Pulmonary artery endothelial cell (primary cell): ENCODE measurements at places on chromosomes 5 and 9.

GRCh38 chr5:17346811-17347210 is 129.4 kb downstream of the BASP1 start:
- DNase-seq: no peak

GRCh38 chr5:113682497-113683136 is 169.1 kb downstream of the YTHDC2 start:
- DNase-seq: no peak

GRCh38 chr5:167245868-167246267 is 1045.6 kb upstream of the WWC1 start:
- no peak for DNase-seq

- no peak for DNase-seq
Observed at GRCh38 chr5:133327946-133328401, 276.2 kb downstream of the HSPA4 start.

DNA sequence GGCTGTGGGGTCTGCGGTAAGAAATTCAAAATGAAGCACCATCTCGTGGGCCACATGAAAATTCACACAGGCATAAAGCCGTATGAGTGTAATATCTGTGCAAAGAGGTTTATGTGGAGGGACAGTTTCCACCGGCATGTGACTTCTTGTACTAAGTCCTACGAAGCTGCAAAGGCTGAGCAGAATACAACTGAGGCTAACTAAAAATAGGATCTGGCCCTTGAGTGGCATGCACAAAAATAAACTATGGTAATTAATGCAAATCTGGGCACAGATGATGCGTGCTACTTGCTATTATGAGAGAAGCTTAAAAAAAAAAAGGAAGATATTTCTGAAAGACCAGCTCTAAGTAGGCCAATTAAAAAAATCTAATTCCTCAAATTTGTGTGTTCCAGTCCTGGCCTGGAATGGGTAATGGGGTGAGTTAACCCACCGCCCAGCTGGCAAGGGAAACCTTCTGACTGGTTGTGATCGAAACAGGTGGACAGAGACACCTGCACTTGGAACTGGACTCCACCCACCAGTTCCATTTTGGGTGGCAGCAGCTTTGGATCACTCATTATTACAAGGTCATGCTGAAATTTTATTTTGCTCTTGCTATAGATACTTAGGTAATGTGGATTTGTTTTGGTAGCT is 26.6 kb upstream of the ZBTB34 start:
- DNase-seq: no peak

DNA sequence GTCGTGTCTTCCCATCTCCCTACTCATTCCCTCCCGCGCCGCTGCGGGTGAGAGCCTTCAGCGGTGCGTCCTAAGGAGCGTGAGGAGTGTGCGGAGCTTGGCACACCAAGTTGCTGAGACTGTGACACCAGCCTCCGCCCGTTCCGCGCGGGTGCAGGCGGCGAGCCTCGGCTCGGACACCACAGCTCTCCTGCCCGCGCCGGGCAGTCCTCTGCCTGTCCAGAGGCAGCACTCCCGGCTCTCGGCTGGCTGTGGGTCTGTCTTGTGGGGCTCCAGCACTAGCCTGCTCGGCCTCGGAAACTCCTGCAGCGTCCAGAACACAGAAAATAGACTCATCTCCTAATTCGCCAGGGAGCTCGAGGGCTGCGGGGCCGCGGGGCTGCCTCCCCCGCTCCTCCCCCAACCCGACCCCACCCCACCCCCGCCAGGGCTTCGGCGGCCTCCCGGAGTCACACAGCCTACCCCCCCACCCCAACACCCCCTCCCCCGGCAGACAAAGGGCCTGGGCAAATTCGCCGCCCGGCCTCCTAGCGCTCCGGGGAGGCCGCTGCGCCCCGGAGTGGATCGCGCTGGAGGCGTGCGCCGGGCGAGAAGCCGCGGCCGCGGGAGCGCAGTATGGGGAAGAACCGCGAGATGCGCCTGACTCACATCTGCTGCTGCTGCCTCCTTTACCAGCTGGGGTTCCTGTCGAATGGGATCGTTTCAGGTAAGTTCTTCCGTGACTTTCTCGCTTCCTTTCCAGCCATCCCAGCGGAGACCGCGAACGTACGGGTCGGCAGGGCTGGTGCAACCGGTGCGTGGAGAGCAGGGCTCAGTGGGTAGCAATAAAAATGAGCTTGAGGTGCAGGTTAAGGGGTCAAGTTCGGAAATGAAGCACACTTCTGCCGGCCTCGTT is at the start of gene ADAMTS19:
TSS of gene ADAMTS19 (plus strand) at position 522 of the 895 bp plus-strand sequence. CDS start at position 616, 94 bp downstream.
- DNase-seq: no peak

DNA sequence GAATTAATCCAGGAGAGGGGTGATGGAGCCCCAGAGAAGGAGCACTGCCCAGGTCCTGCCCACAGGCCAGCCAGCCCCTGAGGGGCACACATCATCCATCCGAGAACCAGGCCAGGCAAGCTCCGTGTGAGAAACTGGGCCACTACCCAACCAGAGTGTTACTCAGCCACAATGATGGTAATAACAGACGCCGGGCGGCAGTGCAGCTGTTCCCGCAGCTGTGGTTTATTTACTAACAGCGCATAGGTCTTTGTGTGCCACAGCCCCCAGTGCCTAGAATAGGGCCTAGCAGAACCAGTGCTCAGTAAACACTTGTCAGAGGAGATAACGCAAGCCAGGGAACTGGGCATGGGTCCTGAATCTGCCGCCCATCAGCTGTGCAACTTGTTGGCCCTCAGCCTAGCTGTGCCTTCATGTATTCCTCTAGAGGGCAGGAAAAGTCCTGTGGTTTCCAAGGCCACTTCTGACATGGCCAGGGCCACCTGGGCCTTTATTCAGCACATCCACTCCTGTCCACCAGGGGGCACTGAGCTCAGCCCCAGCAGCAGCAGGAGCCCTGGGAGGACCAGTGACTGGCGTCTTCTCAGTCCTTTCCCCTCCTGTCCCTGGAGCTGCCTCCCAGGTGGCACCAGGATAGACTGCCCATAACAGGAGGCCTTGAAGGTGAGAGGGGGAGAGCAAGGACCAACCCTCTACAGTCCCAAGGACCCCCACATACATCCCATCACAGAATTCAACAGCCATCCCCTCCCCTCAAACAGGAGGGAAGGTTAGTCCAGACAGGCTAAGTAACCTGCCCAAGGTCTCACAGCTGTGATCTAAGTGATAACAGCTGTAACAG is 2.1 kb downstream of the MXD3 start:
- DNase-seq: no peak

DNA sequence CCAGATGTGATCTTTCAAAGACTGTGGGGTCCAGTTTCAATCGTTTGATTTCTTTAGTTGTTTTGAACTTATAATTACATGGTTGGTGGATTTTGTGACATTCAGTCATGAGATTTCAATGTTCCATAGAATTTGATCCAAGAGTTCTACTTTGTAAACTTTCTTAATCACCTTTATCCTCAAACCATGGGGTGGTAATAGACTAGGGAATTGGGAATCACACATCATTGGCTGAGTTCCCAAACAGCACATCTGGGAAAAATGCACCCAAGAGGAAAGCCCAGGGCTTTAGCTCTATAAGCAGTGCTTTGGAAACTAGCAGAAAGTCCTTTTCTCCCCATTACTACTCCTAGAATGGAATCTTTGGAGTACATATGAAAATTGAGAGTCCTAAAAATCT is 177.6 kb downstream of the NNT start:
- no peak for DNase-seq

DNA sequence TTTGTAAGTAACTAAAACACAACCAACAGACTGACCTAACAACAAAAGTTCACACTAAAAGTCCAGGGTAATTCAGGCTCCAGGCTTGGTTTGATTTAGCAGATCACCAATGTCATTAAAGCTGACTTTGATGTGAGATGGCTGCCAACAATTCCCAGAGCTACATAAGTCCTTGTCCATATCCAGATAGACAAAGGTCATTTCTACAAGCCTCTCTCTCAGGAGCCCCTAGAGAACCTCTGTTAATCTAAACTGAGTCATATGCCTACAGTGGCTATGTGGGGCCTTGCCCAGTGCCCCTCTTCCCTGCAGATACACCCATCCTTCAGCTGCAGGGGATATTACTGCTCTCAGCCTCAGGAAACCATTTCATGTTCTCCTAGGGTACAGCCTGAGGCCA is 18.2 kb upstream of the ANP32B start:
- no peak for DNase-seq

GRCh38 chr5:64759960-64760660 is 8.4 kb downstream of the SREK1IP1 start:
- no peak for DNase-seq

- no peak for DNase-seq
Observed at GRCh38 chr9:116112236-116112635, 41.4 kb upstream of the PAPPA start.
